ENCODE measurements at places on chromosomes 2 and 18.

DNA sequence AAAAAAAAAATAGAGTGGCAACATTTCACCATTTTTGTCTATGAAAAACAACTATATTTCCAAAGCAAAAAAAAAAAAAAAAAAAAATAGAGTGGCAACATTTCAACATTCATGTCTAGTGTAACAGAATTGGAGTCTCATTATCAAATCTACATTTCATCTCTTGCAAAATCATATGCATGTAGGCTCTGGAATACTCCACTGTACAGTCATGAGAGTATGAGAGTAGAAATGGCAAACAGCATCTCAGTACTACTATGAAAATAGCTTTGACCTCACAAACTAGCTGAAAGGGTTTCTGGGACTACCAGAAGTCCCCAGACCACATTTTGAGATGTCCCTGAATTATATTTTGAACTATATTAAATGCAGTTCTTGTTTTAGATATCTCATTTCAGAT is 82.8 kb downstream of the SMAD2 start:
- DNase-seq = no peak

DNA sequence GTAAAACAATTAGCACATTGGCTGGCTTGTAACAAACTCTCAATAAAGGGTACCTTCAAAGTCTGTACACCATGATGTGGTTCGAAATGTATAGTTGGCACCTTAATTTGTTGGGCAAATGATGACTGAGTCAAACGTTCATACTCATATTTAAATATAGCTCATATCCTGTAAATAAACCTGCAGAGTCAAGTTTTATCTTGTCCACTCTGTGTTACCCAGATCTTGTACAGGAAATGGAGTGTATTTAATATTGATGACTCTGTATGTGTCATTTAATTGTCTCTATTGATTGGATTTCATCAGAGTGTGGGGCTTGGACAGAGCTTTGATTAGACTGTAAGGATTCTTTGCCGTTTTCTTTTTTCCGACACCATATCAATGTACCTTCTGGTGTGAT is 805.6 kb upstream of the ZEB2 start:
- no peak for DNase-seq

DNA sequence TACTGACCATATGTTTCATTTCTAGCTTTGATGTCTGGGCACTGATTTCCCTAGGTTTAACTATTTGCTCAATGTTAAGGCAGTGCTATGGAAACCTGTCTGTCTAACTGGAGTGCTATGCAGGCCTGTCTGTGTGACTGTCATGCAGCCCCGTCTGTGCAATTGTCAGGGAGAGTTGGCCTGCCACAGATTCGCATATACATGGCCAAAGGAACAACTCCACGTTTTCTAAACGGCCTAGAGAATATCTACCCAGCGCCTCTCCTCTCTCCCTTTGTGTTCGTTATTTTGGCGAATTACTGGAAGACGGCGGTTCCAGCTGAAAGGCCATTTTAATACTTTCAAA is 59.6 kb upstream of the PSME4 start:
- DNase-seq = no peak

DNA sequence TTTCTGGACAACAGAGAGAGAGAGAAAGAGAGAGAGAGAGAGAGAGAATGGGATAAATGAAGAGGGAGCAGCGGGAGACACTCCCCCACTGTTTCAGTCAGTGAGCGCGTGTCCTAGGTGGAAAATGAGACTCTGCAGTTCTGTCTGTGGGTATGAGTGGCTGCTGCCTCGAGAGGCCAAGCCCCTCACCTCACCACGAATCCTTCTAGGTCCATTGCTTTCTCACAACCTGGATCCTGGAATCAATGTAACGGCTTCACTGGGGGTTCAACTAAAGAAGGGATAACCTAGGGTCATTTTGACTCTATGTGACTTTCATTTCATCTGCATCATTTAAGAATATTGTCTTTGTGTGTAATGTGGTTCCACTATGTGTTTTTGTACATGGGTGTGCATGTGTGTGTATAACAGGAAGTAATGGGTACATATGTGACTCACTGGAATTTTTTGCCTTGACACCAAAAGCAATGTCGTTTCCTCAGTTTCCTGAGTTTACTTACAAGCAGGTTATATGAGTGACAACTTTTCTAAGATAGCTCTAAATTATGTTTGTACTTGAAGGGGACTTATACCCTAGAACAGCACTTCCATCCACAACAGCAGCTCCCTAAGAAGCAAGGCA is 221.4 kb upstream of the TRIB2 start:
- DNase-seq = no peak

GRCh38 chr18:74990563-74991081 is 218.3 kb downstream of the PTGR3 start:
- DNase-seq = no peak
